ENCODE measurements at places on chromosomes 3 and 15.

GRCh38 chr3:120093119-120093910, 932 bp downstream of the GSK3B start:
- no peak for DNase-seq

GRCh38 chr3:141963301-141963700, 86.9 kb downstream of the ATP1B3 start:
- no peak for DNase-seq

GRCh38 chr3:83524901-83525300, 1433.9 kb upstream of the CADM2 start:
- DNase-seq, result no peak

- no peak for DNase-seq
Observed at GRCh38 chr15:39177561-39177960, 403.3 kb upstream of the THBS1 start.

DNA sequence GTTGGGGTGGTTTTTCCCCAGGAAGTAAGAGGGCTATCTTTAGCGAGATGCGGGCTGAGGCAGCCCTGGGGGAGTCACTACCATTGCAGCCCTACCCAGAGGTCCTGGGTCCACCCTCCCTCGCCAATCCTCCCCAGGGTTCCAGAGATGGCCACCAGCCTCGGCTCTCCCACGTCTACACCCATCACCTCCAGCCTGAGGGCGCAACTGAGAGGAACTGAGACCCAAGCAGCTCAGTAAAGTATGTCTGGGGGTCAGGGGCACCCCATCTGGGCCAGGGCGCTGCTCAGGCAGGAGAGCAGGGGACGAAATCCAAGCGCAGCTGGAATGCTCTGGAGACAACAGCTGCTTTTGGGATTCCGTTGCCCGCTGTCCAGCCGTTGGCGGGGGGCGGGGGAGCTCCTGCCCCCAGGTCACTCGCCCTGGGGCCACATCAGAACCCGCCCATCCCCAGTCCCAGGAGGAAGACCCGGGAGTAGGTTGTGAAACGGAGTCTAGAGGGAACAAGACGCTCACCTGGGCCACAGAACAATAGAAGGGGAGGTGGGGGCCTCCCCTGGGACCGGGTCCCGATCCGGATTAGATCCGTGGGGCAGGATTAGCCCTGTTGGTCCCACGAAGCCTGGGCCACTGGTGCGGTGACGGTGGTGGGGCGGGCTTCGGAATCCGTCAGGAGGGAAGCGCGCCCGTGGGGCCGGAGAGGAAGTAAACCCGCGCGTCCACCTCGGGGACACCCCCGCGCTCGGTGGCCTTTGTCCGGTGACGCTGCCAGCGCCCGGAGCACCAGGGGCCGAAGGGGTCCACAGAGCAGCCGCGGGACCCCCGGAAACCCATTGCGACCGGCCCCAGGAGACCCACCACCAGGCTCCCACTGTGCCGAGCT, 1.4 kb upstream of the NDUFAF3 start:
- no peak for DNase-seq

GRCh38 chr15:54131410-54131809, 153.2 kb downstream of the UNC13C start:
- DNase-seq, result no peak

GRCh38 chr3:135497979-135498378, 467.5 kb upstream of the PPP2R3A start:
- DNase-seq, result no peak

- no peak for DNase-seq
Observed at GRCh38 chr3:102492300-102492699, 57.5 kb downstream of the ZPLD1 start.

- DNase-seq, result no peak
Observed at GRCh38 chr3:132629928-132630327, 29.7 kb downstream of the ACAD11 start.

GRCh38 chr15:43150191-43150929, 17.0 kb downstream of the TMEM62 start:
- no peak for DNase-seq

DNA sequence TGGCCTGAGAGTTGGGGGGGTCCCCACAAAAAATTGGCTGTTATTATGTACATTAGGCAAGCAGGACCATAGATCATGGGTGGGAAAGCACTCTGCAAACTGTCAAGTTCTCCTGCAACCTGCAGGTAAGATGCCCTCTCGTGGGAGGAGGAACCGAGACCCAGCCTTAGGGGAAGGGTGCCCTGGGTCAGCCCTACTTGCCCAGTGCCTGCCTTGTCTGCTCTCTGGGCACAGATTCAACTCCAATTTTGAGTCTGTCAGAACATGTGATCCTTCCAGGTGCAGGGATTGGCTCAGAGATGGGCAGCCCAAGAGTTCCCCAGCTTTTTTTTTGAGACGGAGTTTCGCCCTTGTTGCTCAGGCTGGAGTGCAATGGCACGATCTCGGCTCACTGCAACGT, 99.2 kb downstream of the PLXNA1 start:
- no peak for DNase-seq

DNA sequence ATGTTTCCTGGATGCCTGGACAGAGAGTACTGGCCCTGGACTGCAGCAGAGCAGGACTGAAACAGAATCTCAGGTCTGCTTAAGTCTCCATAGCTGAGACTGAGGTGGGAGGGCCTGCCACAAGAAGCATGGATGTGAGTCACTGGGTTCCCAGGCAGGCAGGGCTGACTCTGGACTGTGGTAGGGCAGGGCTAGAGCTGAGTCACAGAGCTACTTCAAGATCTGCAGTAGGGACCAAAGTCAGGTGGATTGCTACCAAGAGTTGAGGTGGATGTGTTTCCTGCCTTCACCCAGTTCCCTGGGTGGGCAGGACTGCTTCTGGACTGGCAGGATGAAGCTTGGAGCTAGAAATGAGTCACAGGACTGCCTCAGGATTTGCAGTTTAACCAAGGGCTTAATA, 282.9 kb downstream of the AGBL1 start:
- DNase-seq, result no peak

GRCh38 chr3:136353461-136353860, 103.3 kb downstream of the PCCB start:
- DNase-seq, result no peak

GRCh38 chr15:59111251-59111650, 6.3 kb downstream of the CCNB2 start:
- no peak for DNase-seq

GRCh38 chr15:91050128-91050455, 27.7 kb upstream of the VPS33B start:
- DNase-seq, result no peak

- no peak for DNase-seq
Observed at GRCh38 chr3:62332835-62333244, 40.5 kb downstream of the FEZF2 start.

GRCh38 chr15:91854639-91854990, 1.1 kb downstream of the SLCO3A1 start:
- DNase-seq, result no peak

GRCh38 chr3:142507241-142507640, 59.4 kb upstream of the XRN1 start:
- no peak for DNase-seq

DNA sequence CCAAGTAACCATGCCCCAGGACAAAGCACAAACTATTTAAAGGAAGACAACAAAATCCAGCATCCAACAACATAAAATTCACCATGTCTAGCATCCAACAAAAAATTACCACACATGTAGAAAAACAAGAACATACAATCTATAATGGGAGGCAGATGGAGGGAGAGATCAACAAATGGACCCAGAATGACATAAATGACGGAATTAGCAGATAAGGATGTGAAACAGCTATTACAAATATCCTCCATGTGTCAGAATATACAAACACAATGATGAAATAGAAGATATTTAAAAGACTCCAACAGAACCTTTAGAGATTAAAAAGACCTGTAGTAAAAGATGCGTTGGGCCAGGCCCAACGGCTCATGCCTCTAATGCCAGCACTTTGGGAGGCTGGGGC, 10.8 kb downstream of the LYSMD4 start:
- no peak for DNase-seq

DNA sequence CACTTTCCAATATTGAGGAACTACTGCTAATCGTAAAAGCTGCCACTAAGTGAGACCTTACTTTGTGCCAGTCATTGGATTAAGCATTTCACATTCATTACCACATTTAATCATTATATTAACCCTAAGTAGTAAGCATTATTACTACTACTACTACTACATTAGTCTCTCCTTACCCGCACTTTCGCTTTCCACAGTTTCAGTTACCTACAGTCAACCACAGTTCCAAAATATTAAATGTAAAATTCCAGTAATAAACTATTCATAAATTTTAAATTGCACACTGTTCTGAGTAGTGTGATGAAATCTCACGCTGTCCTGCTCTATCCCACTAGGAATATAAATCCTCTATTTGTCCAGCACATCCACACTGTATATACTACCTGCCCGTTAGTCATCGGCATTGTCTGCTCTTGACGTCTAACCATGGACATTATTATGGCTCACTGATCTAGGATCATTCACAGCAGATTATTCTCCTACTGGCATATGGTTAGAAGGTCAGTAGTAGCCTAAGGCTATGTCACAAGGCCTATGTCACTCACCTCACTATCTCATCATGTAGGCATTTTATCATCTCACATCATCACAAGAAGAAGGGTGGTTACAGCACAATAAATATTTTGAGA, 121.1 kb downstream of the GSK3B start:
- no peak for DNase-seq

DNA sequence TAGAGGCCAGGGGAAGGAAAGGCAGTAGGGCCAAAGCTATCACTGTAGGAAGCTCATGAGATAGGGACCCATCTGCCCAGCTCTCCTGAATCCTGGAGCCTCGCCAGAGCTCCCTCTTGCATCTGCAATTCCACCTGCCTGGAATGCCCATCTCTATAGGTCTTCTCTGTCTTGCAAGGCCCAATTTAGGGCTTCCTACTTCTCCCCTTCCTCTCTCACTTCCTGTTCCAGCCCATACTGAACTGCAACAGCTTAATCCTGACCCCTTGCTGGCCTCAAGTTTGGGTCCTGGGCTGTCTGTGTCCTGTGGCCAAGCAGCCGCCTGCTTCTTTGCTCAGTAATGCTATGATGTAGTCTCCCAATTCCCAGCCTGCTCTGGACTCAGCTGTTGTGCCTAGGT, 3.6 kb upstream of the PTPN23 start:
- no peak for DNase-seq

- no peak for DNase-seq
Observed at GRCh38 chr15:89963301-89964231, 37.6 kb upstream of the ZNF710 start.

- no peak for DNase-seq
Observed at GRCh38 chr3:161745741-161746140, 249.1 kb downstream of the OTOL1 start.

DNA sequence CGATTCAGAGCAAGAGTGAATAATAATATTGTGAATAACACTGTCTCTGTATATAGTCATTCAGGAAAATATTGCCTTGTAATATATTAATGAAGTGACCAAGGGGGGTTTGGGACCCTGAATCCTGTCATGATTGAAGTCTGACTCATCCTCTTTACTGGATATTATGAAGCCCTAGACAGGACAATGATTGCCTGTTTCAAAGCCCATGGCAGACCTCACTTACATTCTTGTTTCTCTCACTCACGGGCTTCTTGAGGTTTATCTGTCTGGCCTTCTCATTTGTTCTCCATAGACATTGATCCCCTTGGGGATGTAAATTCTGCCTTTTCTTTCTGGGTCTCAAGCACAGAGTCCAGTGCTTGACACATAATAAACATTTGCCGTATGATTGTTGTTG, 449.3 kb upstream of the THRB start:
- DNase-seq, result no peak

GRCh38 chr15:100252359-100252758, 89.4 kb downstream of the ADAMTS17 start:
- DNase-seq, result peak; percentile 50

- no peak for DNase-seq
Observed at GRCh38 chr3:42007785-42008184, 45.9 kb upstream of the ULK4 start.

GRCh38 chr3:31622636-31623288, 90.0 kb downstream of the STT3B start:
- no peak for DNase-seq

GRCh38 chr3:24086617-24087404, 141.7 kb downstream of the NR1D2 start:
- no peak for DNase-seq

GRCh38 chr3:53730576-53730975, 115.6 kb downstream of the CHDH start:
- DNase-seq, result no peak

- DNase-seq, result no peak
Observed at GRCh38 chr3:190371152-190371551, 16.8 kb upstream of the CLDN16 start.

DNA sequence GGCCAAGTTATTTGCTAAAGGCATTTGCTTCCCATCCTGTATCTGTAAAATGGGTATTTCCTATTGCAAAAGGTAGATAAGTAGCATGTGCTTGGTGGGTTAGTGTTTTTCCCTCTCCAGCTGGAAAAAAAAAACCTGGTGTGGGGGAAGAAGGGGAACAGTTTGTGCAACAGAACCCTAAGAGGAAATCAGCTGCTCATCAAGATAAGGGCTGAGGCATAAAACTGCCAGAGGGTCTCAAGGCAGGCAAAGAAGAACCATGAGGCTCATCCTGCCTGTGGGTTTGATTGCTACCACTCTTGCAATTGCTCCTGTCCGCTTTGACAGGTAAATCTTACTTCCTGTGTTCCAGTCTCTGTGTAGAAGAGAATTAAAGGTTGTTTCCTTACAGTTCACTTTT, at the start of gene CPA3:
CPA3 (plus strand) TSS at position 248 of the 400 bp plus-strand sequence; CDS start at position 260, 12 bp downstream.
- no peak for DNase-seq

DNA sequence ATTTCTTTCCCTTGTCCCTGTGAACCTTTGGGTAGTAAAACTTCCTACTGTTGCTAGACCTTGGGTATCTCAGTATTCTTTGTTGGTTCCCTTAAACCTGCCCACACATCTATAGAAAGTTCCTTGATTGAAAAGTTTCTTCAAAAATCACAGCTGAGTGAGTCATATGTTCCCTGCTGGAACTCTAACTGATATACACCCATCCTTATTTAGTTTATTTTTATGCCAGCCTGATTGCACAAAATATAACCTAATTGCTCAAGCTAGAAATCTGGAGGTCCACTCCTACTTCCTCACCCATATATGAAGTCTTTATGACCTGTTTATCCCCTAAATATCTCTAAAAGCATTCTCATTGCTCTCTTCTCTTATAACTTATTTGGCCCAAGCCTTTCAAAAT, 13.7 kb upstream of the GJD2 start:
- no peak for DNase-seq

GRCh38 chr3:5136211-5136918, 14.3 kb downstream of the ARL8B start:
- no peak for DNase-seq
